ENCODE measurements at places on chromosomes 4 and X. TPM values are rescaled to one million over a fixed set of nuclear protein-coding genes. Genes with fewer than 3 reads are reported as not detected.

DNA sequence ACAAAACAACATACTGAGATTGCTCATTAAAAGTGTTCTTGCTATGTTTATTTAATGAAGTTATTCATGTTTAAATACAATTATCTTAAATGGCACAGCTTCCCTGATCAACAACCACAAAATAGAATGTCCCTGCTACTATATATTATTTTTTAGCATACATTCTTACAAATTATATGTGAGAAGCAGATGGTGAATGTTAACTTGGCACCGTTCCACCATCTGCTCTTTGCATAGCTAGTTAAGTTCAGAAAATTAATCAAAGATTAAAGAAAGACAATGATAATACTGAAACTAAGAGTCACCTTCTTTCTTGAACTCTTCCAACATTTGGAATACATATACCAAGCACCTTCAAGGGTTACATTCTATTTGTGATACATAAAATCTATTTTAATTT lies 94.2 kb downstream of the PPP3CA start:
- peak; percentile 44 for DNase-seq

CAPN6 gene
- not detected for total RNA-seq

BBS12 gene
- 6.0 TPM for total RNA-seq

- DNase-seq = no peak
Observed at GRCh38 chr4:33941854-33942253, 2302.5 kb downstream of the ARAP2 start.

GPRIN3 gene
- total RNA-seq = 0.51 TPM

DNA sequence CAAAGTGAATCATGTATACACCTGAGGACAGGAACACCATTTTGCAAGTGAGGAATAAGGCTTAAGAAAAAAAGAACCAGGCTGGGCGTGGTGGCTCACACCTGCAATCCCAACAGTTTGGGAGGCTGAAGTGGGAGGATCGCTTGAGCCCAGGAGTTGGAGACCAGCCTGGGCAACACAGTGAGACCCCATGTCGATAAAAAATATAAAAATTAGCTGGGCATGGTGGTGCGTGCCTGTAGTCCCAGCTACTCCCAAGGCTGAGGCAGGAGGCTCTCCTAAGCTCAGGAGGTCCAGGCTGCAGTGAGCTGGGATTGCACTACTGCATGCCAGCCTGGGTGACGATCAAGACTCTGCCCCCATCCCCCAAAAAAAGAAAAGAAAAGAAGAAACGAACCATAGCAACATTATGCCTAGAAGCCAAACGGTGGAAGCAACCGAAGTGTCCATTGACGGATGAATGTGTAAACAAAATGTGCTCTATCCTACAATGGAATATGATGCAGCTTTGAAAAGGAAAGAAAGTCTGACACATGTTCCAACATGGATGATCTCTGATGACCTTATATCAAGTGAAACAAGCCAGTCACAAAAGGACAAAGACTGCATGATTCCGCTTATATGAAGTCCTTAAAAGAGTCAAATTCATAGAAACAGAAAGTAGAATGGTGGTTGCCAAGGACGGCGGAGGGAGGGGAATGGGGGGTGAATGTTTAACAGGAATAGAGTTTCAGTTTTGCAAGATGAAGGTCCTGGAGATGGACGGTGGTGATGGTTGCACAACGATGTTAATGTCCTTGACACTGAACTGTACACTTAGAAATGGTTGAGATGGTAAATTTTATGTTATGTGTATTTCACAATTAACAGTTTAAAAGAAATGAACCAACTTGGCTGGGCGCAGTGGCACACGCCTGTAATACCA lies 8.6 kb upstream of the KIAA0232 start:
- no peak for DNase-seq

PGK1 gene
- total RNA-seq = 284 TPM

GRCh38 chr4:61011051-61011450 lies 189.1 kb upstream of the ADGRL3 start:
- DNase-seq = no peak

TMEM154 gene
- total RNA-seq = 3.1 TPM

CTBP1 gene
- 268 TPM for total RNA-seq

P2RY4 gene
- not detected for total RNA-seq

TIGD2 gene
- total RNA-seq = 3.7 TPM

DNA sequence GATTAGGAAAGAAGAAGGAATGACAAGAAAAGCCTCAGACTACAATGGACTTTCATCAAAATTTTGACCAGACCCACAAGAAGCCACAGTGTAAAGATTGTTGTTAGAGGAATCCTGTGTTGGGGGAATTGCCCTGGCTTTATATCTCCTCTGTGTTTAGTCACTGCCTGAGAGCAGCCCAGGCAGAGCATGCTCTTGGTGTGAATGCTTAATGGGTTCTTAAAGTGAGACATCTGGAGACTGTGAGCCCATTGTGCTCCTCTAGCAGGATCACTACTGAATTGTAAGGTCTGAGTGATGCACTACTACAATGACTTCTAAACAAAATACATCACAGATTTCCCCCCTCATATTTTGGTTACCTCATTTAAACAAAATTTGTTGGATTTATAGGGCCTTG lies 1860.5 kb upstream of the ADGRL3 start:
- no peak for DNase-seq

DNA sequence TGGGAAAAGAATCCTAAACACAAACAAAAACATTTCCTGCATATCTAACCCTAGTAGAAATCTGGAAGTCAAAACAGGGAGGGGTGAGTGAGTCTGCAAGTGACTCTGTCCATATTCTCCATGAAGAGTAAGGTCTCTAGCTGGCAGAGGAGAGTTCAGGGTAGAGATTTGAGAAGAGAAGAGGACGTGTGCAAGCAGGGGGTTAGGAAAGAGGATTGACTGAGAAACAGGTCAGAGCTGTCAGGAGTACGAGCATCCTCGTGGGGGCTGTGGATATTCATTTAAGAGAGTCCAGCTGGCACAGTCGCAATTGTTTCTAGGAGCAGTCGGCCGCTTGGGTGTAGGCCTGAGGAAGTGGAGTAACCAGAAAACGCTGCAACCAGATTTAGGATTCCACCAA lies 27.9 kb downstream of the PROM1 start:
- DNase-seq = no peak

GRCh38 chr4:110975338-110975737 lies 352.5 kb upstream of the PITX2 start:
- DNase-seq = no peak
